ENCODE measurements at places on chromosomes 16 and 17.

DNA sequence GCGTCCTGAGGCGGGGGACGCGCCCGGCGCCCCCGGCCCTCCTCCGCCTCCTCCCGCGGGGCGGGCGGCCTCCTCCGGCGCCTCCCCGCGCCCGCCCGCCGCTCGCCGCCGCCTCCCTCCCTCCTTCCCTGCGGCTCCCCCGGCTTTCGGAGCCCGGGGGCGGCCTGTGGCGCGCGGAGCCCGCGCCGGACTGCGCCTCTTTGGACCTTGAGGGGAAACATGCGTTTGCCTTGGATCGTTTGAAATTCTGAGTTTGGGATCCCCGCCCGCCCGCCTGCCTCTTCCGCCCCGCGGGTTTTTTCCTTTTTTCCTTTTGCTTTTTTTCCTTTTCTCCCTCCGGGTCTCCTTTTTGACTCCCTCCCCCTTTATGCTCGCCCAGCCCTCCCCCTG, 390 bp downstream of the ZNRF1 start:
- DNase-seq: no peak

DNA sequence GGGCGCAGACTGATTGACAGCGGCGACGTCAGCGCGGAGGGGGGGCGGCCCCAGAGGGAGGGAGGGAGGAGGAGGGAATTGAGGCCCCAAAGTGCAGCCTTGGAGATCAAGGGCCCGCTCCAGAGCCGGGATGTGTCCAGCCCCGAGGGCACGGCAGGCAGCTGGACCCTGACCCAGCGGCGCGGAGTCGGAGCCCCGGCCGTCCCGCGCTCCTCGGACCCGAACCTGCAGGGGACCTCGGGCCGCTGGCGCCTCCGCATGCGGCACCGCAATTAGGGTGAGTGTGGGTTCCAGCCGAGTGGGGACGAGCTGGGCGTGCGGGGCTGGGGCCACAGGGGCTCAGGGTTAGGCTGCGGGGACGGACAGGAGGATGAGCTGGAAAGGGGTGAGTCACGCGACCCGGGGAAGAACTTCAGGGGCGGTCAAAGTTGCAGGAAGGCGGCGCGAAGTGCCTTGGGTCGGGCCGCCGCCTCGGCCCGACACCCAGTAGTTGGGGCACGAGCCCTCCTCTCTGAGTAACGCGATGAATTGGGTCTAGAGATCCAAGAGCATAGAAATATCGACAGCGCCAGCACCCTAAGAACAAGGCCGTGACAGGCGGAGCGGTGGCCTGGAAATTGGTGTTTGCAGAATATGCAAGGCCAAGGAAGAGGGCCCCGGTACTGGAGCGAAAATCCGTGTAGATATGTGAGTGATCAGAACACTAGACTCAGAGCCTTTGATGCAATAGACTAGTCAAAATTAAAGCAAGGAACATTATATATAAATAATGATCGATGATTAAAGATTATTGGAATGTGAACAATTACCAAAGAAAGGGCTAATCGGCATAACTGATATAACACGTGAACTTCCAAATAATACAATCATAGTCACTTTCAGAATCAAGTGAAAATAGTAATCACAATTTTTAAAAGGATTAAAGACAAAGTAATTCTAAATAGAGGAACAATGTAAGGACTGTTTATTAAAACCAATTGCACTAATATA, at the start of gene TBX4:
TSS of gene TBX4 (plus strand) at position 122 of the 990 bp plus-strand sequence. CDS start 4,069 bp downstream, outside the sequence.
- no peak for DNase-seq

DNA sequence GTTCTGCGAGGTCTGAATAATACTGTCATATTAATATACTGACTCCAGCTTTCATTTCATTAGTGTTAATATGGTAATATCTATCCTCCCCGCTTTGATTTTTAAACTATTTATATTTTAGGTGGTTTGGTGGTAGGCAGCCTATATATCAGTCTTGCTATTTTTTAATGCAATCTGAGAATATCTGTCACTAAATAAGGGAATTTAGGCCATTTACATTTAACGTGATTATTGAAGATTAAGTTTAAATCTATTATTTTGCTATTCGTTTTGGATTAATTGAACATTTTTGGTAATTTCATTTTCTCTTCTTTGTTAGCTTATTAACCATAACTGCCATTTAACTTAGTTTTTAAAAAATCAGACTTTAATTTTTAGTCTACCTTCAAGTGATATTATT, 247.7 kb upstream of the PMFBP1 start:
- DNase-seq: no peak

DNA sequence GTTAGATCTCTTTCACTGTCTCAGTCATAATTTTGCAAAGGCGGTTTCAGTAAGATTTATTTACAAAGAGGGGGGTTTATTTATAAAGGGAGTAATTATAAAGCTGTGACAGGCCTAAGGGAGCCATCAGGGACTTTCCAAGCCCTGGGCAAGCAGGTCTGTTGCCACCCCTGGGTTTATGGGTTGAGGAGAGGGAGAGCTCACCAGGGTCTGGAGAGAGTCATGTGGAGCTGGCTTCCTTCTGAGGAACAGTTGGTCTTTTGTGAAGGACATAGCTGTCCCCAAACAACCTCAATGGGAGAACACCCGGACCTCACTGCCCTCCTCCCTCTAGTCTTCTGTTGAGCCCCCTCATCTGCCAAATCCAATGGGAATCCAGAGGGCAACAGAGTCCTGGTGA, 9.8 kb downstream of the ITGAM start:
- no peak for DNase-seq

- no peak for DNase-seq
Measured at GRCh38 chr16:70777973-70778406, 23.0 kb downstream of the VAC14 start.

GRCh38 chr16:8721336-8722024, 47.1 kb downstream of the ABAT start:
- DNase-seq: no peak

DNA sequence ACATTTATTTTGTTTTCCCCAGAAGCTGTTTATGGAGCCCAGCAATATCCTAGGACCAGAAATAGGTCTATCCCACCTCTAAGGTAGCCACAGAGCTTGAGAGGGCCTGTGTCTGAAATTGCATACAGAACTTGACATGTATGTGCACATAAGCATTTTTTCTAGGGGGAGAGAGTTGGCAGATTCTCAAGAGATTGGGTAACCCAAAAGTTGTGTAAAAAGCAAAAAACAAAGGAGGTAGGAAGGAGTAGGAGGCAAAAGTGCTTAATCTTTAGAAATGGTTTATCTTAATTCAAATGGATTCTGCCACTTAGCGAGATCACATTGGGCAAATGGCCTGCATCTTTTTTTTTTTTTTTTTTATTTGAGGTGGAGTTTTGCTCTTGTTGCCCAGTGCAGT, 3.5 kb downstream of the PLK1 start:
- no peak for DNase-seq

- DNase-seq: no peak
Measured at GRCh38 chr17:45120558-45120957, 11.8 kb downstream of the PLCD3 start.

GRCh38 chr17:40419559-40420331, 2.0 kb upstream of the TOP2A start:
- DNase-seq: no peak

GRCh38 chr17:82092628-82092994, 5.4 kb downstream of the FASN start:
- DNase-seq: no peak

GRCh38 chr17:78475211-78475610, 96.8 kb downstream of the PGS1 start:
- no peak for DNase-seq

DNA sequence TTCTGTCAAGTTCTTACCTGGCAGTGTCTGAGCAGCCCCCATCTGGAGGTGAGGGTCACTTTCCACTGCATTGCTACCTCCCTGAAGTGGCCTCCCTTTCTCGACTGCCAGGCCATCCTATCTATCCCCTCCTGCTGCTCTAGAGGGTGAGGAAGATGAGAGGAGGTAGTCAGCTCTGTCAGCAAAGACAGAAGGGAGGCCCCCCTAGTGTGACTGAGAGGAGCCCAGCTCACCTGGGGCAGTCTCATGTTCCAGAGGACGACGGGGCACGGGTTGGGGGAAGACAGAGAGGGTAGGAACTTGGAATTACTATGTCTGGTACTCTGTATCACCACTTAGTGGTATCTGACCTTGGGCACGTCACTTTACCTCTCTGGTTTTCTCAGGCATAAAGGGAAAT, 22.0 kb downstream of the MYO19 start:
- DNase-seq: no peak

DNA sequence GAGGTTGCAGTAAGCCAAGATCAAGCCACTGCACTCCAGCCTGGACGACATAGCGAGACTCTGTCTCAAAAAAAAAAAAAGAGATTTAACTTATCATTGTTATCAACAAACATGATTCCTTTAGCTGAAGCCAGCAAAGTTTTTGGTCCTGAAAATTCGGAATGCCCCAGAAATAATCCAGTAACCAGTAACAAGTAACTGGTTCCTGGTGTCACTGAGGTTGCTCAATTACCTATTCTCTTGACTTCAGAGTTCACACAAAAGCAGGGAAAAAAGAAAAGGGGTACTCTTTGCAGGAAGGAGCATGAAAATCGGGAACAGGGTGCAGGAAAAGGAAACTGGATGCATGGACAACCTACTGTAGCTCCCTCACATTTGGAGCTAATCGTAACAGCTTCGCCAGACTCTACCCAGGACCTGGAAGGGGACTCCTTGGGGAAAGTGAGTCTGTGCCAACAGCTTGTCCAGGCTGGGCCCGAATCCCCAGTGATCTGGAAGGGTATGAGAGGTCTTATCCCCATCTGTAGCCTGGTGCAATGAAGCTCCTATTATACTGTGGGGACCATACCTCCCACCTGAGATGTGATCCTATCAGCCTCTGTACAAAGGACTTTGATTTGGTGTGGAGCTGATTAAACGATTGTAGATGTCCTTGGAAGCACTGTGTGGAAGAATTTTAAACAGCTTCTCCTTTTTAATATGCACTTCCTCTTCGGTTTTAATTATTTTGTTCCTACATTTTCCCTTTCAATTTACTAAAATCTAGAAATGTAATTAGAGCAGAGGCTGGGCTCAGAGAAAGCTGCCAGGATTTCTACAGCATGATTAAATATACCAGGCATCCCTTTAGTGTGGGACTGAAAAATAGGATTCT, 3.4 kb upstream of the SPOP start:
- DNase-seq: no peak

DNA sequence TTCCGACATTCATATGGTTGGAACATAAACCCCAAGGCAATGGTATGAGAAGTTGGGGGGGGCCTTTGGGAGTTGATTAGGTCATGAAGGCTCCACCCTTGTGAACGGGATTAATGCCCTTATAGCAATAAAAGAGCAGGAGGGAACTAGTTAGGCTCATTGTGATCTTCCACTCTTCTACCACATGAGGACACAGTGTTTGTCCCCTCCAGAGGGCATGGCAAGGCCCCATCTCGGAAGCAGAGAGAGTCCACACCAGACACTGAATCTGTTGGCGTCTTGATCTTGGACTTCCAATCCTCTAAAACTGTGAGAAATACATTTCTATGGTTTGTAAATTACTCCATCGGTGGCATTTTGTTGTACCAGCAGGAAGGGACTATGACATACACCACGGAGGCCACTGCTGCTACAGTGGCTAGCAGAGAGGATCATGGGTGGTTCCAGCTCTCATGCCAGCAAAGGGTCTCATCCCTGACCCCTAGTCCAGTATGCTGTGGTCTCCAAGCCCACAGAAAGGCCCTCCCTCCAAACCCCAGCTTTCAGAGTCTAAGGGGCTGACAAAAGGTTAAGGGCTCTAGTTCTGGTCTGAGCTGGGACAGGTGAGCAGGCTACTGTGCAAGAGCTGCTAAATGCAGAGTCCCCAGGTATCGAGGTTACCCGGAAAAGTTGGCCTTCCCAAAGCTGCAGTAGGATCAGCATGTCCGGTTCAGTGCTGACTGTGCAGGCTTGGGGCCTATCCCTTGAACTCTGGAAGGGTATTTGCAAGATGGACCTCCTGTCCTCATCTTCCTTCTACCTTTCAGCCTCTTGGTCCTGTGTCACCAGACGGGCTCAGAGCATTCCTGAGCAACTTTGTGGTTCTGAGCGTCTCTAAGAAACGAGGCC, 12.2 kb downstream of the CCR7 start:
- DNase-seq: no peak

DNA sequence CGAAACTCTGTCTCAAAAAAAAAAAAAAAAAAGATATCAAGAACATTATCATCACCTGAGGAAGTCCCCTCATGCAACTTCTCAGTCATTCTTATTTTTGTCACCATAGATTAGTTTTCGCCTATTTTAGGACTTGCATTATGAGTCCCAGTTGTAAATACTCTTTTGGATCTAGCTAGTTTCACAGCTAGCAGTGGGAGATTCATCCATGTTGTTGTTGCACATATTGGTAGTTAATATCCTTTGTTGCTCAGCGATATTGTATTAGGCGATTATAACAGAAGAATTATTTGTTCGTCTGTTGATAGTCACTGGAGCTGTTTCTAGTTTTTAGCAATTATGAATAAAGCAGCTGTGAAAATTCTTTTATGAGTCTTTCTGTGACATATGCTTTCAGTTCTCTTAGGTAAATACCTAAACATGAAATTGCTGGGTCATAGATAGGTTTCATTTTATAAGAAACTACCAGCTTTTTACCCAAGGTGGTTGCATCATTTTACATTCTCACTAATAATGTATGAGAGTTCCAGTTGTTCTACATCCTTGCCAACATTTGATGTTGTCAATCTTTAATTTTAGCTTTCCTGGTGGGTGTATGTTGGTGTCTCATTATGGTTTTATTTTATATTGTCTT, 40.7 kb upstream of the MAP3K14 start:
- no peak for DNase-seq

All from GM19239 (cell line).